ENCODE measurements at places on chromosomes 12 and 14. TPM values are rescaled to one million over a fixed set of nuclear protein-coding genes. Genes with fewer than 3 reads are reported as not detected.

GRCh38 chr12:53938326-53939140, at the start of gene HOXC13:
HOXC13 (plus strand) TSS chr12:53938831; CDS start chr12:53938907, 76 bp downstream.
- no peak for DNase-seq

GRCh38 chr14:93638790-93639189, 149.5 kb downstream of the PRIMA1 start:
- no peak for DNase-seq

GRCh38 chr14:52002542-52002941, 13.2 kb downstream of the RTRAF start:
- DNase-seq, result no peak

GRCh38 chr14:94875256-94875655, 105.3 kb upstream of the GSC start:
- no peak for DNase-seq

NAV3 gene
- total RNA-seq, result 2.6 TPM

GRCh38 chr12:104604995-104605675, 148.4 kb downstream of the CHST11 start:
- no peak for DNase-seq

- no peak for DNase-seq
These were observed 3.5 kb upstream of the PWP1 start for GRCh38 chr12:107681836-107682820.

CLEC1A gene
- total RNA-seq, result 3.7 TPM

- no peak for DNase-seq
These were observed 1.8 kb upstream of the MED6 start for GRCh38 chr14:70602254-70602653.

GRCh38 chr12:10926269-10926668, 2.8 kb upstream of the PRH2 start:
- no peak for DNase-seq

MYH6 gene
- 3,910 TPM for total RNA-seq

DCTN2 gene
- 92.5 TPM for total RNA-seq

DNA sequence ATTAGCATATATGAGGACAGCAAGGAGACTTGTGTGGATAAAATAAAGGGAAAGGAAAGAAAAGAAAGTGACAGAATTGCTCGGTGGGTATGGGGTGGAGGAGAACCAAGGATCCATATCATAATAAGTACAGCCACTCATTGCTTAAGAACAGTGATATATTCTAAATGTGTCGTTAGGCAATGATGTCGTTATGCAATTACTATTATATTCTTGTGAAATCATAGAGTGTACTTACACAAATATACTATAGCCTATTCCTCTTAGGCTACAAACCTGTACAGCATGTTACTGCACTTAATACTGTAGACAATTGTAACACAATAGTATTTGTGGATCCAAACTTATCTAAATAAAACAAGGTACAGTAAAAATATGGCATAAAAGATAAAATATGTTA, 271.1 kb downstream of the CCER1 start:
- no peak for DNase-seq

DNA sequence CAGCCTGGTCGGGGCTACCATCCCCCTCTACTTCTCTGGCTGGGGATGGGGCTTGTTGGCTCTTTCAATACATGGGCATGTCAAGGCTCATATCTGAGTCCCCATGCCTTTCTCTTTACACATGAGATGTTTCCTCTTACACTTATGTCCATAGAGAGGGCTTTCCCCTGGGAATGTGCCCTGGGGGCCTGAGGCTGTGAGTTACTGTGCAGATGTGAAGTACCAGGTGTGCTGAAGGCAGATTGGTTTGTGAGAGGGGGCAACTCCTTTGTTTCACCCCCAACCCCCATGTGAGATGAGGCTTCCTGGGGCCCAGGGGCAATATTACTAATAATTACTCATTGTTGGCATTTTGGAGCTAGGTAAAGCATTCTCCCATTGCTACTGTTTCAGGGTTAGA, 32.8 kb downstream of the NRXN3 start:
- DNase-seq, result no peak

DNA sequence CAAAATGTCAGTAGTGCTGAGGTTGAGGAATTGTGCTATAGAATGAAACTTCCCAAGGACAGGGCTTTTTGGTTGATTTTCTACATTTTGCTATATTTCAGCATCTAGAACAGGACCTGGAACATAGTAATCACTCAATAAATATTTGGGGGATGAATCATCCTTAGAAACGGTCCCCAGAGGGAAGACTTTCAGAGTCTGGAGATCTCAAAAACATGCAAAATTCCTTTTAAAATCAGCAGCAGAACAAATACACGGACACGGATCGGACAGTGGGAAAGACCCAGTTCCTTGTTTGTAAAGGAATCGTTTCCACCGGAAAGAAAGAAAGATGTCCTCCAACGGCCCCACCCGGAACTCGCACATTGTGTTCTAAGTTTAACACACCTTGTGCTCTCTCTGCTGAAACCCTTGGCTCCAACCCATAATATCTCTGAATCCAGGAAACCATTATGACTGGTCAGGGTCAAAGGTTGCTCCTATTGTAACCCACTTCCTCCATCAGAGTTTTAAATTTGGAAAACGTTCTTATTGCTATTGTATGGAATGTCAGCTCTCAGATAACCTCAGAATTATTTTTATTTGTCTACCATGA, 617.2 kb downstream of the MED13L start:
- no peak for DNase-seq

DNA sequence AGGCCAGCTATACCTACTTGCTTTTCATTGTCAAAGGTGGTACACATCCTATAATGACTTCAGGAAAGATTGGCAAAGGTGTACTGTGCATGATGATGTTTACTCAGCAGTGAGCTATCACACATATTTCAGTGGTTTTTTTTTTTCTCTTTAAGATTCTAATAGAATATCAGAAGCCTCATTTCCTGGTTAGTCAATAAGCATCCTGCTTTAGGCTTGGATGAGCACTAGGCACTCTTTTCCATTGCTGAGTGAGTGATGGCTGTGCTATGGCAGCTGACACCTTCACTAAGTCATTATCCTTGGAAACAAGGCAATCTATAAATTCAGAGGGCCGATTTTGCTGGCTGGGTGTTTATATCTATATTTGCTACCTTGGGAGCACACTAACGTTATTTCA, 161.1 kb upstream of the RASSF8 start:
- DNase-seq, result no peak

SDSL gene
- 8.5 TPM for total RNA-seq

PTCSC3 gene
- not detected for total RNA-seq

NUBPL gene
- 28.6 TPM for total RNA-seq

GRCh38 chr12:65891987-65892481, 67.8 kb downstream of the HMGA2 start:
- peak; percentile 62 for DNase-seq

GRCh38 chr12:2539938-2540337, 254.8 kb upstream of the FKBP4 start:
- no peak for DNase-seq

DNA sequence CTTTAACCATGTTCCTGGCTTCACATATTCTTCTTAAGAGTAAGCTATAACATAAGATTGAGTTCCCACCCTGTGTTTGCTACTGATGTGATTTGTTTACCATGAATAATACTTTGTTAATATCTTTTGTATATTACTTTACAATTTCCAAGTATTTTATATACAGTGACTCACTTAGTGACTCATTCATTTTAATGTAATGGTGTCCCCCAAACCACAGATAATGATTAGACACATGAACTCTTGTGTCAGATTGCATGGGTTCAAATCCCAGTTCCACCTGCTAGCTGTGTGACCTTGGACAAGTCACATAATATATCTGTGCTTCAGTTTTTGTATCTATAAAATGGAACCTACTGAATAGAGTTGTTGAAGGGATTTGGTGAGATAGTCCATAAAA, 76.1 kb downstream of the MYF5 start:
- no peak for DNase-seq

DNA sequence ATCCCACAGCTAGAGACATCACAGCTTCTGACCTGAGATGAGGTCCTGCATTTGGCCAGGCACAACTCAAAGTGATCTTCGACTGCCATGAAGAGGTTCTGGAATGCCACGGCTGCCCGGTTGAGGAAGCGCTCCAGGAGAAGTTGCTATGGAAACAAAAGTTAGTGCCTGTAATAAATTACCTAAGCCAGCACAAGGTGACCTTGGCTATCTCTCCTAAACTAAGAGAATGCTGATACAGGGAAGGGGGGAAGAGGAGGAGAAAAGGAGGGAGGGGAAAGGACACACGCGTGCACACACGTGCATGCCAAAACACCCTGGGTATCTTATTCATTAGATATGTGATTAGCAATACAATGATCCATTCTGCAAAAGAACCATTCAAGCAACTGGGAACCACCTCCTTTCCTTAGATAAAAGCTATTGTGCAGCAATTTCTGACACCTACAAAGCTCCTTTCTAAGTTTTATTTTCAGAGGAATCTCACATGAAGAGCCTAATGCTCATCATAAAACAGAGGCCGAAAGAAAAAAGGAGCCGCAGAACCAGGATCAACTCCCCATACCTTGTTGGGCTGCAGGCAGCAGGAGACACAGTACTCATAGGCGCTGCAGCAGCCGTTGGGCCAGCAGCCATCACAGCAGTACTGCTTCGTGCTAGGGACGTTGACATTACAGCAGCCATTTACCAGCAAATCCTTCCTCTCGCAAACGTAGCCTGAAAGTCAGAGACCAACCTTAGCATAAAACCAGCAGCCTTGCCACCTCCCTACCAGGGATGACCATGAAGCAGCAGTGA, 17.9 kb downstream of the SPRING1 start:
- DNase-seq, result no peak

GRCh38 chr12:4056910-4057845, 184.0 kb upstream of the PARP11 start:
- no peak for DNase-seq

- DNase-seq, result no peak
These were observed 13.8 kb downstream of the ASCL1 start for GRCh38 chr12:102971227-102971626.

DNA sequence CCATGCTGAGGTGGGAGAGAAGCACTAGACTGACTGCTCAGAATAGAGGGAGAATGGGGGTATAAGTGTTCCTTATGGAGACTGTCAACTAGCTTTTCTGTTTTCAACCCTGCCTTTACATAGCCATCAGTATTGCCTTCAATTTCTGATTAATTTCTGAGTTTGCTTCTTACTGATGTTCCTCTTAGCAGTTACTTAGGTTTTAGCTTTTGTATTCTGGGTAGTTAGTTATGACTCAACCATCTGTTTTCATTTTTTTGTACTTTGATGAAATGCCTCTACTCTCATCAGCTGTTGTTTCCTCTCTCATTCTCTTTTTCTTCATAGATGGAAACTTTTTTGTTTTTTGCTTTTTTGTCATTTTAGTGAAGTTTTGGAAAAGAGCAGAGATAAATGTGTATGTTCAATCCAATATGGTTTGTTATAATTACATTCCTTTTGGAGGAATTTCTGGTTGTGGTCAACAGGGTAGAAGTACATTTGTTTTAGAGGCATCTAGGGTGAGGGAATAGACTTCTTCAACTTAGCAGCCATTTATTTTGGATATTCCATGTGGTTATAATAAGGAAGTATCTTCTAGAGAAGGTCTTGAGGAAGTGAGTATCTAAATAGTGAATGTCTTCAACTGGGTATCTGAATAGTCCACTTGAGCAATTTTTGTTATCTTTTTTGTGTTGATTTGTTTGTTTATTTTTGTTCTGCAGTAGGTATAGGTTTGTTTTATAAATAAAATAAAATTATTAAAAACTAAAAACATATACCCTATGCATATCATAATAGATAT, 29.6 kb downstream of the PMCH start:
- DNase-seq, result no peak

DNA sequence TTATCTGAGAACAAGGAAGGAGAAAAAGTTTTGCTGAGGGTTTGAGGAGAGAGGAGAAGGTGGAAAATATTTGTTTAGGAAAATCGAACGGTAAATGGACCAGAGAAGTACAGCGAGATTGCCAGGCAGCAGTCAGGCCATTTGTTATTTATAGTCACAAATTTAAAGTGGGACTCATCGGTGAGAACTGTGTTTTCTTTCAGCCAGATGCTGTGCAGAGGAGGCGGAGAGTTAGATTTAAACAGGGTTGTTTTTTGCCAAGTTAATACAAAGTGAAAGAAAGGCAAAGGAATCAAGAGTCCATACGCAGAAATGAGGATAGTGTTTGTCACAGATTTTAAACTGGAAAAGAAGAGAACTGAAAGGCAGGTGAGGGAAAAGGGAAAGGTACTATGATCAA, 200.6 kb upstream of the CNOT2 start:
- DNase-seq, result no peak

GRCh38 chr12:132731574-132731973, 20.9 kb downstream of the PGAM5 start:
- DNase-seq, result no peak

SERPINA10 gene
- total RNA-seq, result not detected

DNA sequence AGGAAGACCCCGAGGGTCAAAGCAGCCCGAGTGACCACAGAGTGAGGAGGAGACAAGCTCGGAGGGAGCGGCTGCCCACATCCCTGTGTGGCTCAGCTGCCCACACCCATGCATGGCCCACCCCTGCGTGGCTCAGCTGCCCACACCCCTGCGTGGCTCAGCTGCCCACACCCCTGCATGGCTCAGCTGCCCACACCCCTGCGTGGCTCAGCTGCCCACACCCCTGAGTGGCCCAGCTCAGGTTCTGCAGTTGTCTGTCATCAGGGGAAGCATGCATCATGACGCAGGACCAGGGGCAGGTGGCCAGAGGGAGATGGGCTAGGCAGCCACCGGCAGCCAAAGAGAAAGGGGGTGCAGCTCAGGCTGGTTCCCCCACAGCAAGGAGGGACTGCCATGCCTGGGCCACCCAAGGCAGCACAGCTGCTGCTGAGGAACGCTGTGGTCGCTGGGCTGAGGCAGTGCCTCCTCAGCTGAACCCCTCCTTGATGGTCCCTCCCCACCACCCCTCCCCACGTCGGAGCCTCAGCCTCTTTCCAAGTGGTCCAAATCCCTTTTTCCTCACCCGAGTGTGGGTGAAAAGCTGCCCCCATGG, 33.3 kb upstream of the NUDT14 start:
- no peak for DNase-seq

GRCh38 chr14:71701990-71702389, 230.2 kb upstream of the RGS6 start:
- DNase-seq, result no peak

DNA sequence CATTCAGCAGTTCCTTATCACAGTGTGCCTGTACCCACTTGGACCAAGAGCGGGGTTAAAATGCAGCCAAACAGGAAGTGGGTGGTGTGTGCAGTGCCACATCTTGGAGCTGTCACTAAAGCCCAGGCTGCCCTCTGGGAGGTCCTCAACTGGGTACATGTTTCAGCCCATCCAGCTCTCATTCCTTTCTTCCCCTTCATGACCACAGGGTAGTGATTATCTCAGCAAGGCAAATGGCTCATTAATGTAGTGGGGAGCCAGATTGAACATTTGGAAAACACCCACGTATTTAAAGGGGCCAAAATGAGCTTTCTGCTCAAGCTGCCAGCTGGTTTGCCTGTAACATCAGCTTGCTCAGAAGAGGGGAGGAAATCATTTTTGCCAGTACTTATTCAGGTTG, 210.8 kb upstream of the BTG1 start:
- no peak for DNase-seq

CCDC196 gene
- not detected for total RNA-seq

- DNase-seq, result no peak
These were observed 61.9 kb downstream of the ESR2 start for GRCh38 chr14:64232095-64232838.
